ENCODE measurements at places on chromosomes 12 and 14.

DNA sequence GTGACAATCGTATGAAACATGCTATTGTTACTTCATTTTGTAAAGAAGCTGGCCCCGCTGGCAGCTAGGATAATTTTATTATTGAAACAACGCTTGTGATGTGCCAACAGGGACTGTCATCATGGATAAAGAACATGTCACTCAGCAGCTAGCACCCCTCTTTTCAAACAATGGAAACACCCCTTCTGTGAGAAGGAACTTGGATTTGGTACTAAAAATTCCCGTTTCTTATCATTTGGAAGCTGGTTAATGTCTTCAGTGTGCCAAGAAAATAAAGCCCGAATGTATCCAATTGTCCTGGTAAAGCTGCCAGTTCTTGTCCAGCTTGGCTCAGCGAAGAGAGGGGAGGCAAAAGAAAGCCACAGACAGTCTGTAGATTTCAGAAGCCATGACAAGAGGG lies 186.6 kb downstream of the PHLDA1 start:
- DNase-seq = no peak

DNA sequence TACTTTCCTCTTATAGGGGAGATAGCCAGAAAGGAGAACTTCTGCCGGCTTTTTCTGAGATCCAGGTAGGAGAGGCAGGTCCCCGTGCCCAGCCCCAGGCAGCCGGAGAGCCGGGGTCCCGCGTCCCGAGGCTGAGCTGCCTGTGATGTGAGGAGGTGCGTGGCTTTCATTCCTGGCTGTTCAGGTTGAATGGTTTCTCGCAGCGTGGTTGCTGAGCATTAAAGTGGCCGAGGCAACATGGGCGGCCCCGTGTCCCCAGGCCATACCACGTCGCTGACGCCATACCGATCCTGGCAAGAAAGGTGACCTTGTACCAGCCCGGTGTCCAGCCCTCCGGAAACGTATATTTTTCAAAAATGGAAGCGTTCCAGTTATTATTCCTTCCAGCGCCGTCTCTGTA lies 116.7 kb upstream of the MYL2 start:
- DNase-seq = no peak

GRCh38 chr14:86847140-86847539 lies 1145.8 kb downstream of the GALC start:
- no peak for DNase-seq

- no peak for DNase-seq
Measured at GRCh38 chr14:73427516-73428264, 30.7 kb downstream of the NUMB start.
